Activated CD8-positive, alpha-beta T cell treated with anti-CD3 and anti-CD28 coated beads for 36 hours (primary cell): ENCODE measurements at places on chromosomes 12 and 14. TPM values are rescaled to one million over a fixed set of nuclear protein-coding genes. Genes with fewer than 3 reads are reported as not detected.
A peak's percentile ranks its signal among the peaks of the same experiment; 100 is the strongest.

- DNase-seq, result no peak
Observed at GRCh38 chr14:38224338-38224737, 16.6 kb downstream of the SSTR1 start.

DNA sequence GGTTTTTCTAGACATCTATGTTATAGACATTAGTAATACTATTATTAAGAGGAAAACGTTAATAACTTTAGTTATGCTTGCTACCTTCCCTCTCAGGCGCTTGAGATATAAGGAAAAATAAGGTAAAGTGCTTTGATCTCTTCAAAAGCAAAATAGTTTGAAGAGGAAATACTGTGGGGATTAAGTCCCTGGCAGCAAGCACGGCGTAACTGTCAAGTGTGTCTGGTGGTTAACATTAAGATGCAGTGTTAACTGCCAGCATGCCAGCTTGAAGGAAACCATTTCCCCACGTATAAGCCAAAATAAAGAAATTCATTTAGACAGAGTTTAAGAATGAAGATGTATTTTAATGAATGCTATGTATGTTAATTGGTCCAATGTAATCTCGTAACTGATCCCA, 31.8 kb downstream of the PELI2 start:
- no peak for DNase-seq

DNA sequence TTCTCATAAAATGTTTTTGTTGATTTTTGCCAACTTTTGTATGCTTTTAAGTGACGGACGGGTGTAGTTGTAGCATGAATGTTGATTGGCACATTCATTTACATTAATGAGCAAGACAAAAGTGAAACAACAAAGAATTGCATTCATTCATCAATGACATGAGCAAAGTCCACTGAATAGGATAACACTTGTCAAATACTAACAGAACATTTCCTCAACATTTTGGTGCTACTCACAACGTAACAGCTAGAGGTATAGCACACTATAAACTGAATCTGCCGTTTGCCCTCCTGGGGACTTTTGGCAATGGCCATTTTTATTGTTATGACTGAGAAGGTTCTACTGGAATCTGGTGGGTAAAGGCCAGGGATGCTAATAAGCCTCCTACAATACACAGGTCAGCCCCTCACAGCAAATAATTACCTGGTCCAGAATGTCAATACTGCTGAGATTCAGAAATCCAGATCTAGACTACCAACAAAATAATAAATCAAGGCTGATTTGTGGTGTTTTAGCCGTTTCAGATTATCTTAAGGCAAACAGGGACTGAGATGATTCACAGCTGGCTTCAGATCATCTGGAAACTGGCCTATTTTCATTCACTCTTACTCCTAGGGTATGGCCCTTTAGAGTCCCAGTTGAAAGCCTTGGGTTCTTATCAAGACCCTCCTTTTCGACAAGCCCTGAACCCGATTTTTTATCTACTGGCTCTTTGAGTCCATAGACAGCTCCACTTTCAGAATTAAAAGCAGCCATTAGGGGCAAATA, 22.5 kb upstream of the CDKN3 start:
- no peak for DNase-seq

GRCh38 chr12:120012067-120012621, 23.1 kb downstream of the BICDL1 start:
- DNase-seq, result peak; percentile 92

GRCh38 chr14:102568115-102568614, 24.3 kb upstream of the RCOR1 start:
- peak; percentile 78 for DNase-seq

GRCh38 chr12:54030889-54031471, 1.9 kb upstream of the HOXC5 start:
- DNase-seq, result no peak

DNA sequence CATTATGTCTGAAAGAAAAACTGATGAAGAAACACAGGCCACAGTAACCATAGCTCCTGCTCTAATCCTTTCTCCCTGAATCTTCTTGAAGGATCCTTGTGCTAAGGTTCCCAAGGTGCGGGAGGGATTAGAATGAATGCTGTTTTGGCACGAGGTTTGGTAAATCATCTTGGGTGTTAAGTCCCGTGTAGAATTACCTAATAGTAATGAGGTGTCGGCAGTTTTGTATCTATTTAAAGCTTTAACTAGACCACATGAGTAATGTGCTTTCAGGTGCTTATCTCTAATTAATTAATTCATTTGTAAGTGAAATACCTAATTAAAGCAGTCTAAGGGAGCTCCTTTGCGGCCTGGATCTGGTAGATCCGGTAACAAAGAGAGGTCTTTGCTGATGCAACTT, 53.9 kb downstream of the GNG2 start:
- DNase-seq, result no peak

- DNase-seq, result no peak
Observed at GRCh38 chr12:76881142-76881541, 2.3 kb upstream of the CSRP2 start.

DNA sequence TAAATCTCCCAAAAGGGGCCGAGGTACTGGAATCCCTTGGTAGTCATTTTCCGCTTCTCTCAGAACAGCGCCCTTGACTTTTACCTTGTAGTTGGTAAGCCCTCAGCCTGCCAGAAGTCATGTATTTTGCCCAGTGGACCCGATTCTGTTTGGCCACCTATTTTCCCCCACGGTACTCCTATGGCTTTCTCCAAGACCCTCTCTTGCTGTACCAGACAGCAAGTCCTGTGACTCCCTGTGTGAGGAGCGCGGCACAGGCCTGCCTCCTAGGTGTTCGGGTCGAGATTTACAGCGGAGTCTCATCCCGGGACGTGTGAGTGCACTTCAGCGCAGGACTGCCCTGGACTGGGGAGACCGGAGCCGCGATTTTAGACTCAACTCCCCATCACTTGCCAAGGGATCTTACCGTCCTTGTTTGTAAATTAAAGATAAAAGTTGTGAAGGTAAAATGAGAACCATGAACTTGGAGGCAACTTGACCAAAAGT, 1.1 kb upstream of the MBD6 start:
- peak; percentile 29 for DNase-seq

PROX2 gene
- total RNA-seq, result 0.65 TPM

GRIN2B gene
- total RNA-seq, result not detected

PLEKHD1 gene
- not detected for total RNA-seq
